ENCODE measurements at places on chromosomes 7 and 10.

- DNase-seq: no peak
Measured at GRCh38 chr10:101311185-101312066, 42.5 kb upstream of the BTRC start.

DNA sequence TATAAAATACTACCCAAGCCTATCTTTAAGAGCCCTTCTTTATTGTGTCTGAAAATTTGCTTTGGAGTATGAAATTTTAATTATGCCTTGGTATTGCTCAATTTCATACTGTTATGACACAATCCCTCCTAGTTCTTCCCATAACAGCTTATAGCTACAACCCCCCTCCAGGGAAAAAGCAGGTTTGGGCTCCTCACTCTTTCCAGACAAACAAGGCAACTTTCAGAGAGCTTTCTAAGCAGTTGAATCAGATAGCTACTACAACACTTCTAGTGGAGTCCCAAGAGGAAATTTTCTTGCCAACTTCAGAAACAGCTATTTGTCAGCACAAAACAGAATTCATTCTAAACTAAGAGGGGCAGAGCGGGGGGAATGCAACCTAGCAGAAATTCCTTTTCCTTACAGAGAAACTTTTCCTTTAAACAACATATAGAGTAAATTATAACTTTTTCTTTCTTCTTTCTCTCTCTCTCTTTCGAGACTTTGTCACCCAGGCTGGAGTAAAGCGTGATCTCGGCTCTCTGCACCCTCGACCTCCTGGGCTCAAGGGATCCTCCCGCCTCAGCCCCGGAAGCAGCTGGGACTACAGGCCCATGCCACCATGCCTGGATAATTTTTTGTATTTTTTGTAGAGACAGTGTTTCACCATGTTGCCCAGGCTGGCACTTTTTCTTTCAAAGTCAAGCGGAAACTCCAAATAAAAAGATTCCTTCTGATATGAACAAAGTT is 26.0 kb upstream of the JMJD1C start:
- DNase-seq: no peak

DNA sequence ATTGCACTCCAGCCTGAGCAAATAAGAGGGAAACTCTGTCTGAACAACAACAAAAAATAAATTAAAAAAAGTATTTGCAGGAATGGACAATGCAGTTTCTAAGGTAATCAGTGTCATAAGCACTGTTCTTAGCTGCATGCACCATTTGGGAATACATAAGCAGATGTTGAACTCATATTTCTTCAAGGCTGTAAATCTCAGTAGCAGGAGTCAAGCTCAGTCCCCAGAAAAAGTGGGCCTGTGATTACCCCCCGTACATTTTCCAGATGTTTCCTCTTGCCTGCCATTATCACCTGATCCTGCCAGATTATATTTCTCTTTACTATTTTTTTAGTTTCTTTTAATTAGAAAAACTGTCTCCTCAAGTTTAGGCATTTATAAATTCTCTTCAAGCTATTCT is 667.6 kb upstream of the ANKRD30A start:
- DNase-seq: no peak

GRCh38 chr10:85901599-85901998 is 465.0 kb downstream of the GRID1 start:
- no peak for DNase-seq

GRCh38 chr10:119335671-119336353 is 128.4 kb downstream of the GRK5 start:
- DNase-seq: no peak

- no peak for DNase-seq
Measured at GRCh38 chr10:44801383-44802327, 109.5 kb upstream of the TMEM72 start.

- DNase-seq: no peak
Measured at GRCh38 chr7:5478568-5479430, 55.2 kb upstream of the TNRC18 start.

GRCh38 chr7:121140790-121141189 is 152.3 kb downstream of the CPED1 start:
- DNase-seq: no peak

DNA sequence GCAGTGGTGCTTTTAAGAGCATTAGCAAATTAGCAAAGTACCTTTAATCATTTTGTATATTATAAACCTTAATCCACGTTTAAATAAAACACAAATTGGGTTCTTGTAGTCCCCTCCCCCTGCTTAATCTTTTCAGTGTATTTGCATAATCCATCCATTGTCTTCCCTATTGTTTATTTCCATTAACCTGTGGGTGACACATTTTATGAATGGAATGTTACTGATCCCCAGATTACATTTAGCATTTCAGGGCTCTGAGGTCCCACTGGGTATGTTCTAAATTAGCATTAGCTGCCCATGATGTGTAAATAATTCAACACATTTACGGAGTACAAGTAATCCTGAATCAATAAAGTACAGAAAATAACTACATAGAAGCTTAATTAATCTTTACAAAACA is 138.4 kb upstream of the FEZF1 start:
- no peak for DNase-seq
